NCI-H1417 treated with DMSO at 0.1 percent for 48 hours (cell line): ENCODE measurements at places on chromosomes 12 and 14.

GRCh38 chr12:69987579-69988091 is 162.6 kb downstream of the MYRFL start:
- no peak for DNase-seq

DNA sequence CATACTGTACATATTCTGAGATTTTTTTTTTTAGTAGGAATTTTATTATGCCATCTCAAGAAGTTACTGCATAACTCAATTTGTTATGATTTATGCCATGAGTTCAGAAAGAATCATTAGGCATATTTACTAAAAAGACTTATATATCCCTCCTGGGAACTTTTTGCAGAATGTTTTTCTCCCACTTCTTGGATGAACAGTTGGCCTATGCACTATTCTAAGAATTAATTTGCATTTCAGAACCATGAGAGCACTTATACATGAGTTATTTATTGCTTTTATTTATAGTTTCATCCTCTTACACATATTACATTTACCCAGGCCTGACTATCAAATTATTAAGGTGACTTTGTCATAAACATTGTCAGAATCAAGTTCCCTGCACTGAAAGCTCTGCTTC is 6.3 kb upstream of the LRIG3 start:
- no peak for DNase-seq

DNA sequence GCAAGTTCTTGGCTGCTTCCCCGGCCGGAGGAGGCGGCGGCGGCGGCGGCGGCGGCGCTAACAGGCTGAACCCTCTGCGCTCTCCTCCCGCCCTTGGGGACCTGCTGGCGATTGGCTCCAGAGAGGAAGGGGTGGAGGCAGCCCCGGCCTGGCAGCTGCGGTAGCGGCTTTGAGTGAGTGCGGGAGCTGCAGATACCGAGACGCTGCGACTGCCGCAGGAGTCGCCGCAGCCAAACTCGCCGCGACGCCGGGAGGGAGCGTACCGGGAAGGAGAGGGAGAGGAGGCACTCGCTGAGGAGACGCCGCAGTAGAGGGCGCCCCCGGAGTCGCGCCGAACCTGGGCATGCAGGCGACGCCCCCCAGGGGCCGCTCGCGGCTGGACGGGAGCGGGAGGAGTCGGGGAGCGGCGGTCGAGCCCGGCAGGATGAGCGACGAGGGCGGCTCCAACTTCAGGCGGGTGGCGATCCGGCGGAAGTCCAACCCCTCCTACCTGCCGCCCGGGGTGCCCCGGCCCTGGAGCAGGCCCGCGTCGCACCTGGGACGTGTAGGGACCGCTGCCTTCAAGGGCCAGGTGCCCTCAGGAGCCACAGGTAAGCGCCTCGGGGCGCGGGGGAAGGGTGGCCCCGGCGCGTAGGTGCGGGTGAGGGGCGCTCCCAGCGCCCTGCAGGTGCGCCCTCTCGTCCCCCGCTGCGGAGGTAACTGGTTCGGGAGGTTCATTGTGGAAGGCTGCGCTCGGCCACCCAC is at the start of gene FGD4:
Gene FGD4 (plus strand): TSS at position 189 of the 744 bp plus-strand sequence.
- DNase-seq, result peak; percentile 68

DNA sequence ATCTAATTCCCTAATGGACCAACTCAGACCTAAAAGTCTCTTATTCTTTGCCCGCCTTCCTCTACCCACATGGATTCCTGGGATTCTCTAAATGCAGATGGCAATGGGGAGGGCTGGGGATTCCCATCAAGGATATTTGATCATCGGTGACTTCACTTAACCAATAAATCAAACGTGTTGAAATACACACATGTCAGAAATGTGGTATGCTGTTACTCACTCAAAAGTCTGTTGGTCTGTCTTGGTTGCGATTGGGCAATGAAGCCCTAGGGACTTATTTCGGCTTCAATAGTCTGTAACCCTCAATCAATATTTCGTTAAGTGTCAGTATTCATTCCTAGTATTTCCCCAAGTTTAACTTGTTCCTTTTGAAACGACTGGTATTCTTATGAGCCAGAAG is 117.2 kb upstream of the DIO3 start:
- no peak for DNase-seq

DNA sequence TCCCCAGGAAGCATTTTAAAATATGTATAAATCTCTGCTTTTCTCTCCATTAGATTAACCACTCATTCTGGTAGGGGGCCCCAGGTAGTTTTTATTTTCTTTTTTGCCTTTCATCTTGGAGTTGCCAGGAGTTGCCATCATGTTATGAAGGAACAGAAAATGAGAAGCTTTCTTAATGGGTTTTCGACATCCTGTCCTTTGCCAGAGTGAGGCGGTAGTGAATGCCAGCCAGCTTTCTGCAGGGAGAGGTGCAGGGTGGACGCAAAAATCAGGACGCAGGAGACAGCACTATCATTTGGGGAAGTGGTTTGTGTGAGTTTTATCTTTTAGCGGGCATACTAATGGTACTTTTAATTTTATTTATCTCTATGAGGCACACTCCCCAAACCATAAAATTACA is 1.7 kb downstream of the RASSF8 start:
- no peak for DNase-seq
